Right hindlimb (tissue), 1 donor: ENCODE measurements at places on chromosomes 7 and 10.

GRCh38 chr10:119100434-119101238 is 3.3 kb upstream of the DENND10 start:
- DNase-seq, result no peak

DNA sequence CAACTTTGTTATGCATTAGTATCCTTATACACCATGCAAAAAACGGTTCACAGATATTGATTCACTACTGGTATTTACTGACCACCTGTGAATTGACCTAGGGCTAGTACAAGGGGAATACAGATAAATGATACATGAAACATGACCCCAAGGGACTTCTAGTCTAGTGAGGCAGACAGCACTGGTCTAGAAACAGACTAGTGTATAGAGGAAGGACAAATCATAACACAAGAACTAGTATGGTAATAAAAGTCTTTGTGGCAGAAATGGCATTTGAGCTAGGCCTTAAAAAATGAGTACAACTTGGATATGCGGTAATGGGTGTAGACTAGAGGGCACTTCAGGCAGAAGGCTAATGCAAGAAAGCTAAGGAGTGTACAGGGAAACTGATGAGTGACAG is 86.6 kb downstream of the SLC25A13 start:
- DNase-seq, result no peak

DNA sequence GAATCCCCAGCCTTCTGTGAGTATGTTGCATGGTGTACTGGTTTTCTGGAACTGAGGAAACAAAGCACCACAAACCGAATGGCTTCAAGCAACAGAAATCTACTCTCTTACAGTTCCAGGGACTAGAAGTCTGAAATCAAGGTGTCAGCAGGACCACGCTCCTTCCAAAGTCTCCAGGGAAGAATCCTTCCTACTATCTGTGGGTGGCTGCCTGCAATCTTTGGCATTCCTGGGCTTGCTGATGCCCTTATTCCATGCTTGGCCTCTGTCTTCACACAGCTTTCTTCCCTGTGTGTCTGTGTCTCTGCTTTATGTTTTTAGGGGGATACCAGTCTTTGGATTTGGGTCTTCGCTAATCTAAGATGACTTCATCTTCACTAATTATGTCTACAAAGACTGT is 81.3 kb downstream of the LMBR1 start:
- DNase-seq, result no peak

GRCh38 chr10:19756919-19757318 is 59.3 kb upstream of the PLXDC2 start:
- no peak for DNase-seq

DNA sequence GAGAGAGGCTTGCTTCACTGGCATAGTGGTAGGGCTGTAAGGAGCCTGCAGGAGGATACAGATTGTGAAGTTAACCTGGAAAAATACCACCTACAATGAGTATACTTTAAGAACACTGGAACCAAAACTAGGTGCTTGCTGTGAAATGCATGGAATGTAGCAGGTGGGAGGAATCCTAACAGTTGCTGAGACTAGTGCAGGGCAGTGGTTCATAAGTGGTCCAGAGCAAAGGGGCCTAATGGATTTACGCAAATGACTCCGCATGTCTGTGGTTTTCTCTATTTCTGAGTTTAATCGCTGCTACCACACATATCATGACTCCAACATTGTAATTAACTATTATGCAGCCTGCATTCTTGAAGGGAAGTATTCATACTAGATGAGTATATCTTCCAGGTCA is 218.4 kb downstream of the CHRM2 start:
- no peak for DNase-seq

DNA sequence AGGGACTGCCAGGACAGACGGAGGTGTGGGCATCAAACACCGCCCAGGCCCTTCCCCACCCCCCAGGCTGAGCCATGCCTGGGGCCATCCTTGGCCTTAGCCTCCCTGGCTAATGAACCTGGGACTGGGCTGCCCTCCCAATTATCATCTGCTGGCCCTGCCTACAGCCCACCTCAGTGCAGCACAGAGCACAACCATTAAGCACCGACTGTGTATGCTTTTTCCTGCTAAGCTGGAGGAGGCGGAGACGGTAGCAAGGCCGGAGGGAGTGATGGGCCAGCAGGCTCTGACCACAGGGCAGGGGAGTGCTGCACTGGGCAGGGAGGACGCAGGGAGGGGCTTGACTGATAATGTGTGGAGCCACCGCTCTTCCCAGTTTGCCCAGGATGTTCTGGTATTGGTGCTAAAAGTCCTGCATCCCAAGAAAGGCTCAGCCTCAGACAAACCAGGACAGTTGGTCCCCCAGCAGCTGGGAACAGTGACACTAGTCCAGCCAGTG is 72.0 kb downstream of the C10orf143 start:
- DNase-seq, result peak; percentile 4

DNA sequence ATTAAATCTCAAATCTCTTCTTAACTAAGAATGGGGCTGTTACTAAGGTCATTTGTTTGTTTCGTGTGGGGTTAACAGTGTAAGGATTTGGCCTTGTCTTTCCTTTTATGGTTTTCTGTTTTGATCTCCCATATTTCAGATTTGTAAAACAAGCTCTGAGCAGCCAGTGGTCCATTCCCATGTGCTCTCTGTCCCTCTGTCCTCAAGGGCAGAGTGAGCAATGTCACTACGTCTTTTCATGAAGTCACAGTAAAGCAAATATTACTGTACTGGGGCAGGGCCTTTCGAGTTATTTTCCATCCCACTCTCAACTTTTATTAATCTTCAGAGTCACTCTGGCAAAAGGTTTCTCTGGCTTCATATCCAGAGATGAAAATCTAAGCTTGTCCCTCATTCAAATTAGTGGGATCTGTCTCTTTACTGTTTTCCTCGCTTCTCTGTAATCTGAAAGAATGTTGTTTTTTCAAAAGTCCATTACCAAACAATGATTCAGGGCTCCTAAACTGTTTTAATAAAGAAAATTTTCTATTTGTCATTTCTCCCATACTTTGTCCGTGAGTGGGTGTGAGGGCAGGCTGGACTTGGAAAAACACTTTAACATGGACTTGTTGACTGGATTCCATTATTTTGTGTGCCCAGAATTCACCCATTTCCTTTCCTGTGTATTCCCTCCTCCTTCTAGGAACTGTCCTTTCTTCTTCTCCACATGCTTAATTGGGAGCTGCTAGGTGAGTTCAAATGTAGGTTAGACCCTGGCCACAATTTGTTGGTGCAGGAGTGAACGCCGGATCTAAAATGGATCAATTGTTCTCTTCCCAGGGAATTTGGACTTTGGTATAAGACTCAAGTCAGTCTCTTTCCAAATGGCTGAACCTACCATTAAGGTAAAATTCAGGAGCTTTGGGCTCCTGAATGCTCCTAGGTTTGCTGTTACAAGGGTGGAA is 42.1 kb upstream of the NAMPT start:
- no peak for DNase-seq

- DNase-seq, result no peak
Measured at GRCh38 chr7:45252248-45252647, 94.7 kb downstream of the RAMP3 start.

DNA sequence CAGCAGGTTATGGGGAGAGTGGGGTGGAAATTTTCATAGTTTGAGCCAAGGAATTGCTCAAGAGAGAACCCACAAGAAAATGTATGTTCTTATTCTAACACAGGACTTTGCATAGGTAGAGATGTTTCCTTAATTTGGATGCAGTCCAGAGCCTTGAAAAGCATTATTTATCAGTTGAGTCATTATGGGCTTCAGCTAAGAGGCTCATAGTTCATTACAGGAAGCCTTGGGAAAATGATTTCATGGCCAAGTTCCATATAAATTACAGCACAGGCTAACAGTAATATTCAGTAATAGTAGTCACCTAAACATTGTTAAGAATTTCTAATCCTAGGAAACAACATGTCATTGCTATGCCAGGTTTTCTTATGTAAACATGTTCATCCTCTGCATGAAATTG is 131.1 kb upstream of the PTPRZ1 start:
- no peak for DNase-seq
